Caco-2 (cell line): ENCODE measurements at places on chromosomes 2 and 18. TPM values are rescaled to one million over a fixed set of nuclear protein-coding genes. Genes with fewer than 3 reads are reported as not detected.
A peak's percentile ranks its signal among the peaks of the same experiment; 100 is the strongest.

PARD3B gene
- 66.5 and 68.9 TPM in 2 replicates for total RNA-seq

LTBP1 gene
- total RNA-seq, result 64.2 and 64.9 TPM in 2 replicates

AKAIN1 gene
- total RNA-seq, result not detected in 2 replicates

OTOF gene
- total RNA-seq, result 0.09 TPM in 2 replicates

LAPTM4A gene
- 121 and 140 TPM in 2 replicates for total RNA-seq

STAT4 gene
- 0.19 and 0.48 TPM in 2 replicates for total RNA-seq

CCBE1 gene
- total RNA-seq, result 0.09 and 0.44 TPM in 2 replicates

MPP4 gene
- 0.16 and 0.37 TPM in 2 replicates for total RNA-seq

MTERF4 gene
- total RNA-seq, result 19.6 and 22.2 TPM in 2 replicates

LRRTM4 gene
- 0.21 and 0.32 TPM in 2 replicates for total RNA-seq

TXNDC9 gene
- 41.1 and 48.2 TPM in 2 replicates for total RNA-seq

GREB1 gene
- 2.2 and 2.4 TPM in 2 replicates for total RNA-seq

DNA sequence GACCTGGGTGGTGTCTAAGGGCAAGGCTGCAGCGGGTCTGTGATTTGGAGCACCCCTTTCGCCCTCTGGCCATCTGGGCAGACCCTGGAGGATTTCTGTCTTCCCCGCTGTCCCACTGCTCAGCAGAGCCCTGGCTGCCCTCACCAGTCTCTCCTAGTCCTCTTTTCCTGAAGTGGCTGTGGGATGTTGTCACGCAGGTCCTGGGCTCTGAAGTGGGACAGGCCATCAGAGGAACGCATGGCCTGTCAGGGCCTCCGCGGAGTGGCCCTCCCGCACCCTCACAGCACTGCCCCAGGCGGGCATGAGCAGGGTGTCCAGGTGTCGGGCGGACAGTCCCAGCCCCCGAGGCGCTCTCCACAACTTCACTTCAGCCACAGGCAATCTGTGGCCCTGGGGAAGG, 1.1 kb upstream of the TMEM185B start:
- peak; percentile 50 for DNase-seq

DNA sequence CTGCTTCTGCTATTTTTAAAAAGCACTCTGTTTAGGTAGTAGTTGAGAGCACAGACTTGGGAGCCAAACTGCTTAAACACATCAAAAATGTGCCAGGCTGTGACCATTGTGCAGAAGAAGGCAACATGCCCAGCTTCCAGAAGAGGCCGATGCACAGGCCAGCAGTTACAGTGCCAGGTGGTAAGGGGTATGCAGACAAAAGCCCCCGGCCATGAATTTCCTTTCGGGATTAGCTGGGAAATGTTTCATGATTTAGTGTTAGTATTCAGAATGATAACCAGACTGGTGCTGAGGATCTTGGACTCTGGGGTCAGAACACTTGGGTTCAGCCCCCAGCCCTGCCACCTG, 40.0 kb upstream of the ATG16L1 start:
- no peak for DNase-seq

GRCh38 chr2:201152999-201153815, 29.7 kb upstream of the CASP10 start:
- DNase-seq, result no peak

- no peak for DNase-seq
These were observed 120.5 kb downstream of the ZFP36L2 start for GRCh38 chr2:43105586-43106558.

- no peak for DNase-seq
These were observed 67.1 kb downstream of the MEMO1 start for GRCh38 chr2:31943636-31944225.

DNA sequence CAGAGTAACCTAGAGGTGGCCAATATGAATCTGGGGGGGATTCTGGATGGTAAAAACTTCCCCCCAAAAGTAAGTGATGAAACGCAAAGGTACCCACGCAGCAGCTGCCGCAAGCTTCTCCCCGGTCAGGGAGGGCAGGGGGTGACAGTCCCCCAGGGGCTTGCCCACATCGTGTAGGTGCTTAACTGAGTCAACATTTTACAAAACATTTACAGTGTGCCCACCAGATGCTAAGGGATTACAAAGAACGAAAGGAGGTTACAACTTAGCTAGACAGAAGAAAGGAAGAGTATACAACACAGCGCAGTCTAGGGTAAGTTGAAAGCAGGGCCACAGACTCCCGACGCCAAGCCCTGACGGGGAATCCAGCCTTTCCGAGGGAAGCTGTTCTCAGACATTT, 45.6 kb downstream of the LPIN2 start:
- DNase-seq, result no peak

GRCh38 chr2:225137971-225138370, 95.7 kb upstream of the DOCK10 start:
- DNase-seq, result no peak

GRCh38 chr2:133506996-133507395, 61.3 kb downstream of the NCKAP5 start:
- DNase-seq, result no peak

DNA sequence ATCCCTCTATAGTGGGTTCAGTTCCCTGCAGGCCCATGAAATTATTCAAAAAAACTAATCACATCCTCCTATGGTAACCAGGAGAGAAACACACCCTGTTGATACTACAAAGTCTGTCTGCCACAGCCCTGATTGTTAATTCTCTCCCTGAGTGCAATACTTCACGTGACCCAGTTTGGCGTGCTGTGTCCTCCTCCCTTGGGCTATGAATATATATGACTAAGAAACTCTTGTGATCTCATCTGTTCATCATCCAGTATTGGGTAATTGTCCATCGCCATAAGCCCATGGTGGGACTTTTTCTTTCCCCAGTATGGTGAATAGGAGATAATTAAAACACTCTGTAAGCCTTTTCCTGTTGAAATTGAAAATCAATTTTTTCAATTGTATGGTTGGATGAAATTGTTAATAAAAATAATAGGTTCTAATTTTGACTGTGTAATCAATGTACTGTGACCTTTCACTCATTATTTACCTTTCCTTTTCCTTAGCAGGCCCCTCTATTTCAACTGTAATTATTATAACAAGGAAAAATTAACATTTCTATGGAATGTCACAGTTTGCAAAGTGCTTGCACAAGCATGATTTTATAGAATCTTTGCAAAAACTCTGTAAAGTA, 1822.6 kb downstream of the SUCLG1 start:
- no peak for DNase-seq

GRCh38 chr2:116879650-116880160, 934.8 kb upstream of the DDX18 start:
- no peak for DNase-seq

GRCh38 chr18:8976606-8977005, 125.9 kb upstream of the NDUFV2 start:
- no peak for DNase-seq

- no peak for DNase-seq
These were observed 47.4 kb downstream of the SLC35F5 start for GRCh38 chr2:113709022-113709421.

DNA sequence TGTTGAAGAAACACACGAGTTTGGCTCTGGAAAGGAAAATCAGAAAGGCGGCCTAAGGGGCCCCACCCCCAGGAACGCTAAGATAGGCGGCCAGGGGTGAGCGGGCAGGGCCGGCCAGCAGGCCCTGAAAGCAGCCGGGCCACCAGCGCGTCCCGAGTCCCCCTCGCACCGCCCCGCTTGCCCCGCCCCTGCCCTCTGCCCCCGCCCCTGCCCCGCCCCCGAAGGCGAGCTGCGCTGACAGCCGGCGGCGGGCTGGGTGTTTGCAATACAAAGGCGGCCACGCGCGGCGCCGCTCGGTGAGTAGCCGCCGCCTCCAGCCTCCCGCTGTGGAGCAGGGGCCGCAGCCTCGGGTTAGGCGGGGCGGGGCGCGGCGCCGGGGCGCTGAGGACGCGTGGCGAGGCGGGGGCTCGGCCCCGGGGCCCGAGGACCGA, at the start of gene LPIN1:
TSS of gene LPIN1 (plus strand) at position 257 of the 431 bp plus-strand sequence. CDS start 18,910 bp downstream, outside the sequence.
- peak; percentile 85 for DNase-seq
